Esophagus mucosa (tissue), 1 donor: ENCODE measurements at places on chromosomes 1 and 21. TPM values are rescaled to one million over a fixed set of nuclear protein-coding genes. Genes with fewer than 3 reads are reported as not detected.

Gene LCE1C
- total RNA-seq: 1.00 TPM

Gene HPCAL4
- not detected for total RNA-seq

Gene HES4
- total RNA-seq: 15.7 TPM

Gene GAS5
- 347 TPM for total RNA-seq

Gene ZNF436
- 23.7 TPM for total RNA-seq

Gene MMP23B
- 0.92 TPM for total RNA-seq

Gene SPRR2A
- total RNA-seq: 5,244 TPM

Gene TLCD4
- total RNA-seq: 0.32 TPM

Gene DLGAP3
- 0.28 TPM for total RNA-seq

Gene TCHH
- total RNA-seq: 0.08 TPM

Gene VHLL
- total RNA-seq: not detected

Gene OR10X1
- not detected for total RNA-seq

- ATAC-seq: no peak
Observed at GRCh38 chr21:46229923-46230260, 1.3 kb upstream of the LSS start.

DNA sequence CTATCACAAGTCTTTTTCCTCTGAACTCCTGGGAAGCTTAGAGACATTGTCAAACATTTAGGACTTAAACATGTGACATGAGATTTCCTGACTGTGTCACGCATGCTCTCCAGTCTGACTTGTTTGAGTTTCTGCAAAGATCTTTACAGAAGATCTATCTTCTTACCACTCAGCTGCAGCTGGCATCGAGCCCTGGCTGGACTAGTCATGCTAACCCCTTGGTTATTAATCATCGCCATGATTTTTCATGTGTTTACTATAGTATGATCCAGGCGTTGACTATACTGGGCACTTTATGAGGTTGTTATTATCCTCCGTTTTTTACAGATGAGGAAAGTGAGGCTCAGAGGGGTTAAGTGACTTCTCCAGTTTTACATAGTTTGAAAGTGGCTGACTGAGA, 18.1 kb upstream of the IRF2BP2 start:
- peak; percentile 93 for ATAC-seq

- no peak for ATAC-seq
Observed at GRCh38 chr21:18222346-18222745, 22.3 kb upstream of the CHODL start.

DNA sequence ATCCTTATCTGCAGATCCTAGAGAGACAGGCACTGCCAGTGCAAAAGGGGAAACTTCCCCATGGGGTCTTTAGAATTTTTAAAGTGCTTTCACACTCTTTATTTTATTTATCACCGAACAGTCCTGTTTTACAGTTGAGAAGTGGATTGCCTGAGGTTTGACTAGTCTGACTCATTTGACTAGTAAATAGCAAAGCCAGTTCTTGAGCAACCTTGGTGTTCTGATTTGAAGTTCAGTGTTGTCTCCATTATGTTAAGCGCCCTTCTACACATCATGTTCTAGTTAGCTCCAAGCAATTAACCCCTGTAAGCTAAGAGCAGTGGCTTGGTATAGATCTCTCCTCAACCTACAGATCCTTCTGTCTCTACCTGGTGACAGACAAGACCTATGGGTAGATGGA, 262.9 kb downstream of the CACNA1E start:
- ATAC-seq: peak; percentile 55

GRCh38 chr21:35779690-35780570, 280.4 kb downstream of the SETD4 start:
- no peak for ATAC-seq

GRCh38 chr1:221157026-221157761, 278.0 kb downstream of the HLX start:
- peak; percentile 48 for ATAC-seq

GRCh38 chr1:208291923-208292711, 47.9 kb upstream of the PLXNA2 start:
- ATAC-seq: no peak

GRCh38 chr1:21630571-21631343, 38.4 kb downstream of the RAP1GAP start:
- ATAC-seq: no peak

DNA sequence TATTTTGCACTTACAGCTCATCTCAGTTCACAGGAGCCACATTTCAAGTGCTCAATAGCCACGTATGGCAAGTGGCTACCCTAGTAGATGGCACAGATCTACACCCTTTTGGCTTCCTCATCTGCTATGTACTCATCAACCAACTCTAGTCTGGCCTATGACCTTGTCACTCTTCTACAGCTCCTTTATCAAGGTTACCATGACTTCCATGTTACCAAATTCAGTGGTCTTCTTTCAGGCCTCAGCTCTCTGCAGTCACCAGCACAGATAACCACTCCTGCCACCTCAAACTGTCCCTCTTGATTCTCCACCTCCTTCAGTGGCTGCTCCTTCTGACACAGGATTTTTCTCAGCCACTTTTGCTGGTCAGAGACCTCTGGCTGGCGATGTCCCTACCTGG, 11.7 kb upstream of the USP48 start:
- ATAC-seq: no peak

- no peak for ATAC-seq
Observed at GRCh38 chr1:27633298-27633610, 1.7 kb downstream of the FGR start.

DNA sequence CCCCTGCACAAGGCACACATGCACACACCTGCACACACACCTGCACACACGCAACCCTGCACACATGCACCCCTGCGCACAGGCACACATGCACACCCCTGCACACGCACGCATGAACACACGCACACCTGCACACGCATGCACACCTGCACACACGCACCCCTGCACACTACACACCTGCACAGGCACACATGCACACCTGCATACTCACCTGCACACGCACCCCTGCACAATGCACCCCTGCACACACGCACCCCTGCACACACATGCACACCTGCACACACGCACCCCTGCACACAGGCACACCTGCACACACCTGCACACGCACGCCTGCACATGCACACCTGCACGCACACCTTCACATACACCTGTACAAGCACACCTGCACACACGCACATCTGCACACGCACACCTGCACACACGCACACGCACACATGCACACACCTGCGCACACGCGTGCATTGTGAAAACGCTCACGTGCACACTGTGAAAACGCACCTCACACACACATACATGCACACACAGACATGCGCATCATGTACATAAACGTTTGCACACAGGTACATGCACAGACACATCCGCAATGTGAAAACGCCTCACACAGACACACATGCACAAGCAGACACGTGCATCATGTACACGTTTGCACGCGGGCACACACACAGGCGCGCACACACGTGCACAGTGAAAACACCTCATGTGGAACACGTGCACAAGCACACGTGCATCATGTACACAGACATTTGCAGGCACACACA, 8.2 kb downstream of the DVL1 start:
- no peak for ATAC-seq

DNA sequence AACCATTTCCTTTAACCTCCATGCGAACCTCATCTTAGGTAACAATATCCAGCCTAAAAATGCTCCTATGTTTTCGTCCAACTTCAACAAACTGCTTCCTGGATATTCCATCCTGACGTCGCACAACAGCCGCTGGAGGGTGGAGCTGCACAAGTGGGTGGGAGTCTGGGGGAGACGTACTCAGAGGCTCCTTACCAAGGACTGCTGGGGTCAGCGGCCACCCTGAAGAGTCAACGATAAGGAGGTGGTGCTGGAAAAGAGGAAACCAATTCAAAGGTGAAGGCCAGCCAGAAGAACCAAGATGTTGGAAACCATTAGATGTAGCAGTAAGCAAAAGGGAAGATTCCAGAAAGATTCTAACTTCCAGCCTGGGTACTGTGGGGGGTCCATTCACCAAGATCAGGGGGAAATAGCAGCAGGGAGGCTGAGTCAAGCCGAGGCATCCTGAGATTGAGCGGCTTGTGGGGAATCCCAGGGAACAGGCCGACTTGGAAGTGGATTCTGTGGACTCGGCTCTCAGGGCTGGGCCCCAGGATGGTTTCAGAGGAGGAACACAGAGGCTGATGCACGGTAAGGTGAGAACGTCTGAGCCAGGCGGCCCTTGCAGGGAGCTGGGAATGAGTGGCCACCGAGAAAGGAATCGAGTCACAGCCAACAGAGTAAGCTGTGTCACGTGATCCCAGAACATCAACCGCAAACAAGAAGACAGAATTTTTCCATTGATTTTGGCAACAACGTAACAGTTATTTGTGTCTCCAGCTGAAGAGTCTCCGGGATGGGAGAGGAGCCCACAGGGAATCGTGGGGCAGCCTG, 375.7 kb downstream of the NPHP4 start:
- no peak for ATAC-seq

GRCh38 chr1:12636098-12636950, 7.6 kb upstream of the AADACL4 start:
- ATAC-seq: peak; percentile 23

GRCh38 chr1:9621032-9621431, 30.5 kb upstream of the PIK3CD start:
- ATAC-seq: no peak

- peak; percentile 38 for ATAC-seq
Observed at GRCh38 chr1:112905395-112906149, 50.4 kb downstream of the SLC16A1 start.

DNA sequence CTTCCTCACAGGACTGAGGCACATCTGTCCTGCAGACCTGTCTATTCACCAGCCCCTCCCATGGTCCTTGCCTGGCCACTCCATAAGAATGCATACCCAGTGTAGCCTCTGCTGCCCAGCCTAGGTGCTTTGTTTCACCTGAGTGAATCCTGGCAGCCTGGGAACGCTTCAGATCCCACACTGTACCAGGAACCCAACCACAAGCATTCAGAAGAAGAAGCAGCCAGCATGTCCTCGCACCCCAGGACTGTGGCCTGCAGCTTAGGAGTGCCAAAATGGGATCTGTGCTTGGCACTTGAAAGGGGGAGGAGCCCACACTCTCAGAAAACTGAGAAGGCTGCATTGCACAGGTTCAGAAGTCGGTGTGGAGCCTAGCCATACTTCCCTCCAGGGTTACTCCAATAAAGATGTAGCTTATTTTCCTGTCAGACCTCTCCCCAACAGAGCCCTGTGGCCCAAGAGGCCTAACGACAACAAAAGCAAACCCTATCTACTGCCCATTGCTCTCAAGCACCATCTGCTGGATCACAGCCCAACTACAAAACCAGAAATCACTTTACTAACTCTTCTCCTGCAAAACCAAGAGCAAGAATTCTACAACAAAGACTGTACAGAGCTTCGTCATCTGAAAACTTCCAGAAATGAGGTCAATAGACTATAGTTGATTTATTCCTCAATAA, 923.1 kb upstream of the NEGR1 start:
- no peak for ATAC-seq

GRCh38 chr1:186042230-186042629, 308.0 kb downstream of the HMCN1 start:
- ATAC-seq: no peak

DNA sequence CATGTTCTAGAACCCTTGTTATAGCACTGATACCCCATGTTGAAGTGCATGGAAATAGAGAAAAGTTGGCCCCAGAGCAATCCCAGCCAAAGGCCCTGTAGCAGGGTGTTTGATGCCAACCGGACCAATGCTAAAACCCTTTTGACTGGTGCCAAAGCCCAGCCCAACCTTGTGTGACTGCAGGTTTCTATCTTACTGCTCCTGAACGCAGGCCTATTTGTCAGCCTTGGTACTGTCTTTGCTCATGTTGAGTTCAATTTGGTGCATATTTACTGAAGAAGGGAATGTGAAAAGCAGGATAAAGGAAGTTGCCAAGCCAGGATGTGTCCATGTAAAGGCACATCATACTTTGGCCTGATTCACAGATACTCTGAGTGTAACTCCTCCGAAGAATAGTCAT, 51.7 kb upstream of the NFASC start:
- no peak for ATAC-seq

- no peak for ATAC-seq
Observed at GRCh38 chr1:117036018-117036461, 24.1 kb upstream of the TTF2 start.

DNA sequence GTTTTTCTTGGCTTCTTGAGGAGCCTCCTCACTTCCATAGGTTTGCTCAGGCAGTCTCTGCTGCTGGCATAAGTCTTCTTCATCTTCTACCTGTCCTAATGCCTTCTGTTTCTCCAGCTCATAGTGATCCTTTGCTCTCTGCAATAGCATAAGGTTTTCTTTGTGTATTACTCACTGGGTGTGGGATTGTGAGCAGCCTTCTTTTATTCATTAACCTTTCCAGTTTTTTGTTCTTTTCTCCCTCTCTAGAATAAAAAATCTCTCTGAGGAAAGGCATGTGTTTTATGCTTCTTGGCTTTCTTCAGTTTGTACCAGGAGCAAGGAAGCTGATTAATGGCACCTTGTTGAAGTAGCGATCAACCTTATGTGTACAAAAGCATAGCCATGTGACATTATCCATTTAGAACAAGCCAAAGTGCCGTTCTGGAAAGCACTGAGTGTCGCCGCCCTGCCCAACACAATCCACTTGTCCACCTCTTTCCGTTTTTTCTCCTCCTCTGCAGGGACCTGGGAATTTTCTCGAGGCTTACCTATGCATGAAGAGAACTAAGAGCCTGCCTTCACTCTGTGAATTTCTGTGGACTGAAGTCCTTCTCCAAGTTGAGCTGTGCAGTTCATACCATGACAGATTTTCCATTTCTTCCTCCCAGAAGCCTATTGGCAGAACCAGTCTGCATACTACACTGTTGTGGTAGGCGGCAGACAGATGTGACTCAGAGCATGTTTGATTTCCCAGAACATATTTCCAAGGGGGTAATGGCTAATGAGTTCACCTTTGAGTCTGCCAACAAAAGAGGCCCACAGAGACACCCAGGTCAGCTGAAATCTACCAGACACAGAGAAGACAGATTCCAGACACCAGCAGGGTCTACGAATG, 39.0 kb downstream of the DPT start:
- ATAC-seq: peak; percentile 44

- no peak for ATAC-seq
Observed at GRCh38 chr21:17829472-17829871, 10.3 kb upstream of the C21orf91 start.

GRCh38 chr1:37265156-37265555, 209.2 kb upstream of the ZC3H12A start:
- ATAC-seq: no peak

DNA sequence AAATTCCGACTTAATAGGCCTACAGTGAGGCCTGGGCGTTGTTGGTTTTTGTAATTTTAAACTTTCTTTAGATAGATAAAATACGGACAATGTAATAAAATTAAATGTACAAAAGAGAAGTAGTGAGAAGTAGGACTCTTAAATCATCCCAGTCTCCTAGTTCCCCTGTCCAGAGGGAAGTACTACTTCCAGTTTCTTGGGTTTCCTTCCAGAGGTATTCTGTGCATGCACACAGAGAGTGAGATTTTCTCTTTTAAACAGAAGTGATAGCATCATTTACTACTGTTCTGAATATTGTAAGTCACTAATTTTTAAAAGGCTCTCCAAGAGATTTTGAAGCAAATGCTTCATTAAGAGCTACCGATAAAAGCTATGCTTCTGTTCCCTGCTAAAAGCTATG, 7.2 kb upstream of the FNBP1L start:
- no peak for ATAC-seq

DNA sequence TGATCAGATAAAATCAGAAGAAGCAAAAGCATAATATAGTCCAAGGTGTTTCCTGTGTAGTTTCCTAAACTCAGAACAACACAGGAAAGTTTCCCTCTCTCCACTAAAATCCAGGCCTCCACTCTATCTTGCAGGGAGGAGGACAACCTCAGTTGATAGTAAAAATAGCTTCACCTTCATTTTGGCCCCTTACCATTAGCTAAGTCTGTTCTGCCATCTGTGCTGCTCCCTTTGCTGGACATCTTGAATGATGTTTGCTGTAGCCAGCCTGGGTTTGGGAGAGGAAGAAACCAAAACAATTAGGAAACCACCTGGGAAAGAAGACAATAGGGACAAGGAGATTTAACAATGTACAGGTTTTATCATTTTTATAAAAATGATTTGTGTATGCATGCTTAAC, 18.6 kb downstream of the DCAF8 start:
- no peak for ATAC-seq
